ENCODE measurements at places on chromosomes 11 and 22.

DNA sequence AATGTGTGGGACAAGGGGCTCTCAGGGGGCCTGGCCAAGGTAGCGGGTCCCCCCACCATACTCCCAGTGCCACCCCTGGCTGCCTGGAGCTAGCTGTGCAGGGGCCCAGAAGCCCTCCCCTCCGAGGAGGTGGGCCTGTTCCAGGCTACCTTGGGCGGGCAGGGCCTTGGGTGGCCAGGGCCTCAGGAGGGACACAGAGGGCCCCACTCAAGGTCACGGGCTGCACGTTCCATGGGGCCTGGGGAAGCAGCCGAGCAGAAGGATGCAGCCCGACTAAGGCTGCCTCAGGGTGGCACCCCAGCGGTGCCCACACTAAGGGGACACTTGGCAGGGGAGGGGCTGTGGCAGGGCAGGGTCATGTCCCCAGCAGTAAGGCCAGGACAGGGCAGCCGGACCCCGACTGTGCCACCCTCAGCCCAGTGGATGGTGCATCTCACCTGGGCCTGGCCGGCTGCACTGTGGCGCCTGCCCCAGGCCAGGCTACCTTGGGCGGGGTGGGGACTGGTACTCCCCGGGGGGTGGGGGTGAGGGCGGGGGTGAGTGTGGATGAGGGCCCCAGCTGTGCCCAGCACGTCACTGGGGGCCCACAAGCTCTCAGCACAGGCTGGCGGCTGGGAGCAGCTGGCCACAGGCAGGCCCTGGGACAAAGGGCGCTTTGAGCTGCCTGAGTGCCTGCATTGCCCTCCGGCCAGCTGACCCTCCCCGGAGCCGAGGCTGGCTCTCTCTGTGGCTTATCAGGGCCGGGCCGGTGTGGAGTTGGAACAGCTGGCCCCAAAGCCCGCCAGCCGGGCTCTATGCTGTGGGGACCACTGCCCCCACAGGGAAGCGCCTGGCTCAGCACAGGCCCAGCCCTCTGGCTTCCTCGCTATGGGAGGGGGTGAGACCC lies 117.1 kb downstream of the KCNQ1 start:
- no peak for DNase-seq

GRCh38 chr11:94020777-94021481 lies at the start of gene HEPHL1:
Gene HEPHL1, plus strand, starts transcription at chr11:94021354. Its CDS starts 15 bp downstream, at chr11:94021369.
- DNase-seq: peak; percentile 64

DNA sequence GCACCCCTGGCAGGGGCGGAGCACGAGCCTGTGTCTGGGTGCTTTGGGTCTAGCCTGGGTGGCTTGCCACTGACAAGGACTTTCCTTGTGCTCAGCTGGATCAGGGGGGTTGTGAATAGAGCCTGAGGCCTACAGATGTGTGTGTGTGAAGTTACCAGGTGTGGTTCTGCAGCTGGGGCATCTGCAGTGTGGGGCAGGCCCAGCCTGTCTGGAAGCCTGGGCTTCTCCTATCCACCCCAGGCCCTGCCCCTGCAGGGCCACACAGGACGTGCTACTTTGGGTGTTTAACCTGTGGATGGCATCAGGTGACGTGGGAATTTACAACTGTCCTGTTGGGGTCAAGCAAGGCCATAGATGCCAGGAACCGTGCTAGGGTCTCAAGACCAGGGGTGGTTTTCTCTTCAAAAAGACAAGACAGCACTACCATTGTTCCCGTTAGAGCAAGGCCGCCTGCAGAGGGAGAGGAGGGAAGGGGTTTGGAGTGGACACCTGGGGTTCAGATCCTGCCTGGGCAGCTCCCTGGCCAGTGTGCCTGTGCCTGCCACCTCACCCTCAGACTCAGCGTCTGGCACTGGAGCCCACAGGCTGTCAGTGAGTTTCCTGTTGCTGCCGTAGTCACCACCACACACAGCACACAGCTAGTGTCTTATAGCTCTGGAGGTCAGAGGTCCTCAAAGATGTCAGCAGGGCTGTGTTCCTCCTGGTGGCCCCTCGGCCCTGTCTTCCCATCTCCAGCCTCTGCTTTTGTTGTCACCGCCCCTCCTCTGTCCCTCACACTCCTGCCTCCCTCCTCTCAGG lies 31.6 kb downstream of the CTTN start:
- DNase-seq: no peak

GRCh38 chr11:33027846-33028536 lies 11.4 kb upstream of the TCP11L1 start:
- DNase-seq: peak; percentile 35

- DNase-seq: no peak
These were observed 2.3 kb upstream of the ALKBH8 start for GRCh38 chr11:107567739-107568335.

GRCh38 chr11:134615041-134615615 lies 203.1 kb upstream of the B3GAT1 start:
- no peak for DNase-seq

DNA sequence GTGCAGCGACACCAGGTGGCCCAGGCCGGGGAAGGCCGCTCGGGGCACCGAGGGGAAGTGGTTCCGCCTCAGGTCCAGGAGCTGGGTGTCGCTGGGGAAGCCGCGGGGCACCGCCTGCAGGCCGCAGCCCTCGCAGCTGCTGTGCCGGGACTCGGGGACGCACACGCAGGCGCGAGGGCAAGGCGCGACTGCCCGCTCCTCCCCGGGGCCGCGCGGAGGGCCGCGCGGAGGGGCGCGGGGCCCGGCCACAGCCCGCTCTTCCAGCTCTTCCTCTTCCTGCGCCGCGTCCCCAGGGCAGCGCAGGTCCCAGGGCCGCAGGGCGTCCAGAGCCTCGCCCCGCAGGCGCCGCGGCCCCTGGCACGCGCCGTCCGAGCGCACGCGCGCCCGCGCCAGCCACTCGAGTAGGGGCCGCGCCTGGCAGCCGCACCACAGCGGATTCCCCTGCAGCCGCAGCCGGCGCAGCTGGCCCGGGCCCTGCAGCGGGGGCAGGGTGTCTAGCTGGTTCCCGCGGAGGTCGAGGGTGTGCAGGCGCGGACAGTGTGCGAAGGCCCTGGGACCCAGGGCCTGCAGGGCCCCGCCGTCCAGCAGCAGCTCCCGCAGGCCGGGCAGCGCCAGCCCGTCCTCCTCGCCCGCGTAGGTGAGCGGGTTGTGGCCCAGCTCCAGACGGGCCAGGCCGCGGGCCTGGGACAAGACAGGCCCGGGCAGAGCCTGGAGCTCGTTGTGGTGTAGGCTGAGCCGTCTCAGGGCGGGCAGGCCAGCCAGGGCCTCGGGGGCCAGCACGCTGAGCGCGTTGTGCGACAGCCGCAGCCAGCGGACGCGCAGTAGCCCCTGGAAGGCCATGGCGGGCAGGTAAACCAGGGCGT lies 2.8 kb downstream of the CHADL start:
- peak; percentile 64 for DNase-seq

GRCh38 chr11:82930229-82930628 lies 28.7 kb downstream of the DDIAS start:
- no peak for DNase-seq

DNA sequence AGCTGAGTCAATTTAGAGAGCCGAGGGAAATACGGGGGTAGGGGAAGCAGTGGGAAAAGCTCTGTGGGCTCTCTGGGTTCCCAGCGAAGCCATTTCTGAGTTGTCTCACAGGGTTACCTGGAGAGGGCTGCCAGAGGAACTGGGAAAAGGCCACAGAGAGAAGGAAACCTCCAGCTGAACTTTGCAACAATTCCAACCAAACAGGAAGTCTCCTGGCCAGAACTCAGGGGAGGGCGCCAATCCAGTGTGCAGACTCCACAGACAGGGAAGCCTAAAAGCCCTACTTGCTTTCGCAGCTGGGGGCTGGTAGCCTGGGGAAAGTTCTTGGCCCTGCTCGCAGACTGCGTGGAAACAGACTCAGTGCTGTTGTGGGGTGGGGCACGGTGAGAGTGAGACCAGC lies 23.1 kb upstream of the GNAZ start:
- DNase-seq: no peak

DNA sequence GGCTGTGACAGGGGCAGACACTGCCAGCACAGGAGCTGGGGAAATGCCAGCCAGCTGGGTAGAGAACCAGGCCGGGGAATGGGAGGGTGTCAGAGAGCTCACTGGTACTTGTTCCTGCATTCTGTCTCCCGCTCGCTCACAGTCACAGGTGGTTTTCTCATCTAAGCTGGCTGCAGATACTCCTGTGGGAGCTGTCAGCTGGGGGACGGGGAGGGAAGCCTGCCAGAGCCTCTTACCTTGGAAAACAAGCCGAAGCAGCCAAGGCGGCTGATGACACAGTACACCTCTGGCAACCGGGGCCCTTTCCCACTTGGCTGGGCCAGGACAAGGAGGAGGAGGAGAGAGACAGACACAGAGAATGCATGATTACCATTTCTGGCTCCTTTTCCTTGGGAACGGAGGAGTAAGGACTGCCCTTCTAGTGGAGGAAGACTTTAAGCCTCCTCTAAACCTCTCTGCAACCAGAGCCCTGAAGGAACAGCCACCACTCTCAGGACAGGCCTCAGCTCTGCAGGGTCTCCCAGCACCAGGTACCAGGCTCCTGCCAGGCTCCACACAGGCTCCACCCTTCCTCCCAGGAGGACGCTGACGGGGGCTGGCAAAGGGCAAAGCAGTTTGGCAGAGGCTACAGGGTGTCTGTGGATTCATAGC lies 25.1 kb downstream of the RPL27A start:
- DNase-seq: no peak

DNA sequence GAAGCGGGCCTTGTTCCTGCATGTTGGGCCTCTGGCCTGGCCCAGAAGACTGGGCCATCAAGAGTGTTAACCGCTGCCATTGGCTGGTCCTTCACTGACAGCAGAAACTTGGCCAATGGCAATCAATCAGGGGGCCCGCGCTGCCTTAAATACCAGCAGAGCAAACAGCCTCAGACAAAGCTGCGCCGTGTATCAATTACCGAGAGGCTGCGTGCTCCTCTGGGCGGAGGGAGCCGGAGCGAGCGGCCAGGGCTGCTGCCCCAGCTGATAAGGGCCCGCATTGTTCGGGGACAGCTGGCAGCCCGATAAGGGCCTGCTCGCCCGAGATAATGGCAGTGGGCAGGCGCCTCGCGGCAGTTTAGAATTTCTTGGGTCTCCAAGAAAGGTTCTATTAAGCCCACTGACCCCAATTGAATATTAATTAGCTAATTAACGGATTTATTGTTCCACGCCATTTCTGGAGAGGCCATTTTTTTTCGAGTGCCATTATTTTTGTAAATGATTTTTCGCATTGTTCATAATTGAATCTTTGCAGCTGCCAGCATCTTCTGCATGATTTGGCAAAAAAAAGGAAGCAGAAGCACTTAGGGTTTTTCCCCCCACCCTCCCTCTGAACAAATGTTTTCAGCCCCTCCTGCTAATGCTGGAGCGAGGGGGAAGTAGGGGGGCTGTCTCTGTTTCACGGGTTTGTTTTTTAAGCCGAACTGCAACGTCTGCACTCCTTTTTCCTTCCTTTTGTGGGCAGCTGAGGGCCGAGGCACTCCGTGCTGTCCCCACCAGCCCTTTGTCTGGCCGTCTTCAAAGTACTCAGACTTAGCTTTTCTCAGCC lies 37.6 kb upstream of the RIC3 start:
- DNase-seq: no peak

DNA sequence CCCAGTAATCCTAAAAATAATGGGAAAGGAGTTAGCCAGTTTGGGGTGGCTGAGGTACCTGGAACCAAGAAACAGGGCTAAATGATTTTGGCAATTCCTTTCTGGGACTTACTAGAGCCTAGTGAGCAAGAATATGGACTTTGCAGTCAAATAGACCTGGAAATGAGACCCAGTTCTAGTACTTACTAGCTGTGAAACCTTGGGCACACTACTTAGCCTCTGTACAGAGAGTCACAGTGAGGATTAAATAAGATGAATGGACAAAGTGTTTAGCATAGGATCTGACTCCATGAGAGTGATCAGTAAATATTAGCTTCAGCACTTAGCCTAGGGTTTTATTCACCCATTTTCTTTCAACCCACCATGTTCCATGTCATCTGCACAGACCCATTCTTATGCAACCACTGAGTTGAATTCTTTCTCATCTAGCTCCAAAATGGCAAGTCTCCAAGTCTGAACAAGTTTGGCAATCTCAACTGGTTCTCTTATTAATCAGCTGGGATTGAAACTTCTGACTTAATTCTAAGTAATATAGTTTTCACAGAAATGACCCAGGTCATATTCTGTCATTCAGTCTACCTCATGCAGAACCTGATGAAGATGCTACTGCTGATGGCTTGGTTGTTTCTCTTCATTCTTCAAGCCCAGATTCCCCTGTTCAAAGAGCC lies 15.0 kb upstream of the SORL1 start:
- no peak for DNase-seq

- DNase-seq: no peak
These were observed 1.4 kb upstream of the GNAZ start for GRCh38 chr22:23068832-23069385.

DNA sequence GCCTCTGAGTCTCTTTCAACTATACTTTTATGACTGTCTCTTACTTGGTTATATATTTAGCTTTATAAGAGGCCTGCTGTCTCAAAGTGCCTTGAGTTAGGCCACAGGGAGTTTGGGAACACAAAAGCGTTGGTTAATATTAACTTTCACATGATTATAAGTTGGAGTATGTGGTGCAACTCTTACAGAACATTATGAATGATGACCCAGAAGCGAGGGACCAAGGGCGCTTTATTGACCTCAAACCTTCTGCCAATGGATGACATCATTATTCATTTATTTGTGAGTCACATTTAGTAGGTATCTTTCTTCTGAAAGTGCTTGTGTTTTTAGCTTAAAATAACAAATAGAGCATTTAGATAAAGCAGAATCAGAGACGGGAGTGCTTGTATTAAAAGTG lies 298.0 kb upstream of the ZC3H12C start:
- peak; percentile 63 for DNase-seq

DNA sequence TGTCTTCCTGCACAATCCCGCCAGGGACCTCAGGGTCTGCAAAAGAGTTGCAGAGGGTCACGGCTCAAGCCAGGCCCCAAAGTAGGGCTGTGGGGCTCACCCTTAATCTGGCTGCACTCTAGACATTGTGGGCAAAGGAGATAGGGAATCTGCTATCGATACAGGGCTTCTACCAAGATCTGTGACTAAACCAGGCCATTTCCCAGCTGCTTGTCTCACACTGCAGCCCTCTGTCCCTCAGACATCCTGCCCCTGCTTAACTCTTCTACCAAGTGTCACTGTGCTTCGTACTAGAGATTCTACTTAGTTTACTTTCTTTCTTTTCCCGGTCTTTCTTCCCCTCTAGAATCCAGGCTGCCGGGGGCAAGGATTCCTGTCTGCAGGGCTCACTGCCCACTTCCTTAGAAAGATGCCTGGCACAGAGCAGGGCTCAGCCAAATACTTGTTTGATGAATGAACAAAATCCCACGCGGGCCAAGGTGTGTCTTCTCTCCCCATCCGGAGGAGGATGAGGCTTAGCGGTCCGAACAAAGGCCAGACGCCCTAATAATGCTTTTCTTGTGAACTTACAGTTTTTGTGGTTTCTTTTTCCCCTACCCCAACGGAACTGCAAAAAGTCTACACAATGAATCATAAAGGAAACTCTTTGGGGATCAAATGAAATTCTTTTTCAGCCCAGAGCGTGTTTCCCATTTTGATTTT lies 61.3 kb upstream of the ANO1 start:
- peak; percentile 88 for DNase-seq

- no peak for DNase-seq
These were observed 71.5 kb upstream of the USP47 start for GRCh38 chr11:11770296-11770695.

- DNase-seq: peak; percentile 62
These were observed 1.7 kb upstream of the RHOD start for GRCh38 chr11:67054836-67055523.

- DNase-seq: peak; percentile 75
These were observed 103.6 kb upstream of the HSD17B12 start for GRCh38 chr11:43576803-43577521.
